ENCODE measurements at places on chromosomes 13 and 19.

GRCh38 chr13:109787135-109787954 lies 962 bp upstream of the IRS2 start:
- DNase-seq, result no peak

GRCh38 chr13:91154558-91155353 lies 192.7 kb upstream of the MIR17HG start:
- no peak for DNase-seq

DNA sequence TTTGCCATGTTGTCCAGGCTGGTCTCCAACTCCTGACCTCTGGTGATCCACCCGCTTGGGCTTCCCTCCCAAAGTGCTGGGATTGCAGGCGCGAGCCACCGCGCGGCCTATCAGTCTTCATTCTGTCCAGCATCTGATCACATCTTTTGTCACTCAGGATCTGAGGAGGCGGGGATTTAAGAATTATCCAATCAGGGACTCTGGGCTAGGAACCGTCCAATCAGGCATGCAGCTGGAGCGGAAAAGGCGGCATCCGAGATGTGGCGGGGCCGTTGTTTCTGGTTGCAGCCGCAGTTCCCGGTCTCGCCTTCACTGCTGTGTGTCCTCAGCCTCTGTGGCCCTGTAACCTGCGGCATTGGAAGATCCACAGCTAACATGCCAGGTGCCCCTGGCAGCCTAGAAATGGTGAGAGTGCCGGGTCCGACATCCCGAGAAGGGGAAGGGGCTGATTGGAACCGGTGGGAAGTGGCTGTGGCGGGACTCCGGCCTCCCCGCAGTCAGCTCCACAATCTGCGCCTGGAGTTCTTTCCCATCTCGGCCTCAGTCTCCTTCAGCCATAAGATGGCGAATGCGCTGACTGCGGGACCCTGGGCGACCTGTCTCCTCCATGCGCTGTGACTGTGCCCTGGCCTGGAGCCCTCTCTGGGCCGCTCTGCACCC lies at the start of gene ZNF729:
Gene ZNF729, plus strand, starts transcription at position 291 of the 660 bp plus-strand sequence. Its CDS starts 85 bp downstream, at position 376.
- no peak for DNase-seq

DNA sequence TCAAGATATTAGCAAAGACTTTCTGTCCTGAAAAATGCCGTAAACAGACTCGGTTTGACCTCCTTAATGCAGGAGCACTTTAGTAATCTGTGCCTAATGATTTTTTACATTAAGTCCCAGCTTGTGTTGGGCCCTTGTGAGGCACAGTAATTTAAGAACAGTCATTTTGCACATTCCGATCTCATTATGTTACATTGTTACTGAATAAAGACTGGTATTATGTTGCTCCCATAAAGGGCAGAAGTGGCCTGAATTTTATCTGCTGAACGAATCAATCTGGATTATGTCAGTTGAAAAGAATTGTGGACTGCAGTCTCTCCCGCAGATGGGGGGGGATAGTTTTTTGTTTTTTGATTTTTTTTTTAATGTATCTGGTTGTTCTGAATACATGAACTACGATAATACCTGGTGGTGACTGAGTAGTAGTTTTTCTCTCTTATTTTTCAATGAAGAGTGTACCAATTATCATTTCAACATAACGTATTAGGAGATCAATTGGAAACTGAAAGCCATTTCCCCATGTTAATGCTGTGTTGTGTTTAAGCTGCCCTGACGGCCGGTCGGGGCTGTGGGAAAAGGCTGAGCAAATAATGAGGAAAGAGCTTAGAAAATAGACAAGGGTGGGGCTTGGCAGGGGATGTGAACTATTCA lies 290.2 kb downstream of the ZNF536 start:
- DNase-seq, result no peak

DNA sequence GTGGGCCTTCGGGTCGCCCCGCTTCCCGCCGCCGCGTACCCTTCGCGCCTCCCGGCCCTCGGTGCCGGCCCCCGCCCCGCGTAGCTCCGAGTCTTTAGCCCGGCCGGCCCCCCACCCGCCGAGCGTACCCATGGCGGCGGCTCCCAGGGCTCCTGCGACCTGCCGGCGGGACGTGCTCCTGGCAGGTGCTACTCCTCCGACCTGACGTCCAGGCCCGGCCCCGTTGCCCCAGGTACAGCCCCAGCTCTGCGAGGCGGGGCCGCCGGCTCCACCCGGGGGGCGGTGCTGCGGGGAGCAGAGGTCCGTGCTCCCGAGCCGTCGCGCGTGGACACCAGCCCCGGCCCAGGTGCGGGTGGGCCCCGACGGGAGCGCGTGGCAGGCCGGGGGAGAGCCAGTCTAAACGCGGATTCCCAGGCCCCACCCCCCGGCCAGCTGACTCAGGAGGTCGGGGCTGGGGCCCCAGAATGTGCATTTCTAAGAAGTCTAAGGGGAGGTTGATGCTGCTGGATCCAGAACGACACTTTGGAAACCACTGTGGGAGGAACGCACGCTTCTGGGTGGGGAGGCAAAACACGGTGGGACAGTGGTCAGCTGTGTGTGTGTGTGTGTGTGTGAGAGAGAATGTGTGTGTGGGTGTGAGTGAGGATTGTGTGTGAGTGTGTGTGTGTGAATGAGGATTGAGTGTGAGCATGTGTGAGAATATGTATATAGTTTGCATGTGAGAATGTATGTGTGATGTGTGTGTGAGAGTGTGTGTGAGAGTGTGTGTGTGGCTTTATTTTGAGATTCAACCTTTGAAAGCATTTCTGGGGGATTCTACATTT lies at the start of gene SLC15A1:
Gene SLC15A1, minus strand, starts transcription at position 206 of the 824 bp plus-strand sequence. Its CDS starts 74 bp downstream, at position 132.
- no peak for DNase-seq

DNA sequence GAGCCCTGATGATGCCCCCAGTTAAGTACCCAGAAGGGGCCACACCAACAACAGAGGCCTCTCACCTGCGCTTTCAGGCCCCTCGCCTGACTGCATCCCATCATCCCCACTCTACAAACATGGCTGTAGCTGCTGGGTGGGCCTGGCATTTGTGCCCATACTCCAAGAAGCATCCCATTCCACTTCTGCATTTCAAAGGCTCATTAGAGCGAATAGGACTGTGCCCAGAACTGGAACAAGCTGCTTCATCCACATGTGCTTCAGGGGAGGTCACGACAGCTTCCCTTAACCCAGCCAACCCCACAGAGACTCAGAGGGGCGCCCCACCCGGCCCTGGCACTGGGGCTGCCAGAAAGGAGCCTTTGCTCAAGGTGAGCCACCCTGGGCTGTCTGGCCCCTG lies 156.9 kb downstream of the SIPA1L3 start:
- no peak for DNase-seq

Measured in epithelial cell of prostate (primary cell).